ENCODE measurements at places on chromosomes 11 and 22.

GRCh38 chr22:42711281-42711731, 9.4 kb downstream of the A4GALT start:
- no peak for DNase-seq

DNA sequence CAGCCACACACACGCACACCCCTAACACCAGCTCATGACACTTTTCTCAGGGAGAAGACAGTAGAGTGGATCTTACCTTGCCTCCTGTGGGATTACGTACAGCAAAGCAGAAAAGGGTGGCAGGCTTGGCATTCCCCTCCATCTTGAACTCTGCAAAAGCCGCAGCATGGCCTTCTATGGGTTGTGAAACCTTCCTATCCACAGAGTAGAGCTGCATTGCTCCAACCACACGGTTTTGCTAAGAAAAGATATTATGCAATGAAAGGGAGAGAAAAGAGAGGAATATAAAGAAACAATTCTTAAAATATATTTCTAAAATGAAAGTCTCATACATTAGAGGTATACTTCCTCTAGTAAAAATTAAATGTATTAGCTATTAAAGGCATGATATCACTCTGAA, 48.8 kb downstream of the CLTCL1 start:
- no peak for DNase-seq

- DNase-seq = no peak
These were observed 60.6 kb downstream of the PLEKHA7 start for GRCh38 chr11:16953663-16954062.

GRCh38 chr11:85712953-85713352, 27.0 kb upstream of the CCDC89 start:
- no peak for DNase-seq

DNA sequence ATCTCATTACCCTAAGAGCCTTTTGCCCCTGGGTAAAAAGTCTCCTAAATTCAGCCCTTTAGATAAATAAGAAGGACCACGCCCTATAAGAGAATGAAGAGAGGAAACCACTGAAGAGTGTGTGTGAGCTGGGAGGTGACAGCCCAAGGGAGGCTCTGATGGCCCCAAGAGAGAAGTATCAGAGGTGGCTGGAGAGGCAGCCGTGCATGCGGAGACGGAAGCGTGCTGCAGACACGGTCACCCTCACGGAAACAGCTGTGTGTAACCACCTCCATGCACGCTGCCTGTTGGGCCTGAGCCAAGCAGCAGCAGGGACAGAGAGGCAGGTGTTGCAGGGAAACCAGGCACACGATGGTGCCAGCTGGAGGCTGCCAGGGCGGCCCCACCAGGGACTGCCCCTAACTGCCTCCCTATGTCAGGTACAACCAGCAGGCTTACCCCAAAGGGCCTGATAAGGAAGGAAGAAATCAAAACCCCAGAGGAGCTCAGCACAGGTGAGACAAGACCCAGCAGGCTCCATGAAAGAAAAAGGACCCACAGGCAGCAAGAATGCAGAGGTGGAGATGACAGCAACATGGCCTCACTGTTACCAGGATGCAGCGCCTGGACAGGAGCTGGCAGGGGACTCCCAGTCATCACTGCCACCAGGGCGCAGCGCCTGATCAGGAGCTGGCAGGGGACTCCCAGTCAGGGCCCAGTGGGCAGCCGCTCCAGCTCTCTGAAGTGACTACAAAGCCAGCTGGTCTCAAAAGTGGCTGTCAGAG, 7.8 kb downstream of the LARGE2 start:
- peak; percentile 68 for DNase-seq

GRCh38 chr11:81237139-81237538, 1496.5 kb downstream of the FAM181B start:
- no peak for DNase-seq

DNA sequence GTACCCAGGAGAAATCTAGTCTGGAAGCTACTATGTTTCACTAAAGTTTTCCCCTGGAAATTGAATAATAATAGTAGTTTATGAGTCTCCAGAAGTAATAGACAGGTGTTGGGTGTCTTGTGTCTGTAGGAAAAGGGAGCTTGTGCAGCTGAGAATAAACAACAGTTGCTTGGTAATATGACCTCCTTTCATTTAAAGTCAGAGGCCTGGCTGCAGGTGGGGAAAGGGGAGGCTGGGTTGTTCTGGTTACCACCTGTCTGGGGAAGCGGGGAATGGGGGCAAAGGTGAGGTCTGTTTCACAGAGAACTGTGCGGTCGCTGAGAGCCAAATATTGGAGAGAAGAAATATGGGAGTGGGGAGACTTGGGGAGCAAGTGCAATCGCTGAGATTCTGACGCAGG, 3.3 kb upstream of the GRAMD1B start:
- no peak for DNase-seq

GRCh38 chr11:8202516-8203413, 33.9 kb upstream of the RIC3 start:
- DNase-seq = no peak

GRCh38 chr22:31160328-31160978, 471 bp downstream of the RNF185 start:
- peak; percentile 46 for DNase-seq

DNA sequence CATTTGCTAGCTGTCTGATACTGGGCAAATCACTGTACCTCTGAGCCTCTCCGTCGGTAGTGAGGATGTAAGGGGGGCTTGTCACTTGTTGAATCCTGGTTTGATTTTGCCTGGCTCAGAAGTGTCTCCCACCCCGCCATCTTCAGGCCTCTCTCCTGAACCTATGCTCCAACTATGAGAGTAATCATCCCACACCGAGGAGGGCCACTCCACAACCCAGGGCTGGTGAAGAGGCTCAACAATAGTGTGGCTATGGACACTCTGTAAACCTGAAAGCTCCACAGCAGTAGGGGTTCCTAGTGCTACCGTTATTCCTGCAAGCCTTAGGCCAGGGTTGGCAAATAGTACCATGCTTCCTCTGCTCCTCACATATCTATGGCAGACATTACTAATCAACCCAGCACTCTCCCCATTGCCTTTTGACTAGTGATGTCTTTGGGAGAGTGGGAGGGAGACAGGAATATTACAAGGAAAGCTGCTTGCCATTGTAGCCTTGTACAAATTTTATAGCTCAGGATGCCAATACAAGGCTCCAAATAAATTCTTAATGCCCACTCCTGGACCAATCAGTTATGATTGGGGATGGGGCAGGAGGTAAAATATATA, 134.0 kb upstream of the TEAD1 start:
- no peak for DNase-seq

- DNase-seq = peak; percentile 90
These were observed 170.2 kb downstream of the BRD1 start for GRCh38 chr22:49657275-49657973.

DNA sequence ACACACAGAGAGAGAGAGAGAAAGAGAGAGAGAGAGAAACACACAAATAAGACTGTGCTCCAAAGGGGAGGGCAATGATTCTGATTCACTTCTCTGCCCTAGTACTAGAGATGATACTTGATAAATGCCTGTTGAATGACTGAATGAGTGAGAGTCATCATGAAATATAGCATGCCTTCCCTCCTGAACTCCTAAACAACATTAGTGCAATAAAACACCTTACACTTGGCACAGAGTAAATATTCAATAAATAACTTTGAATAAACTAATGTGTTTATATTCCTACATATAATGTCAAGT, 511.2 kb upstream of the RAG2 start:
- no peak for DNase-seq

GRCh38 chr22:32106930-32107329, 52.2 kb downstream of the C22orf42 start:
- DNase-seq = no peak

DNA sequence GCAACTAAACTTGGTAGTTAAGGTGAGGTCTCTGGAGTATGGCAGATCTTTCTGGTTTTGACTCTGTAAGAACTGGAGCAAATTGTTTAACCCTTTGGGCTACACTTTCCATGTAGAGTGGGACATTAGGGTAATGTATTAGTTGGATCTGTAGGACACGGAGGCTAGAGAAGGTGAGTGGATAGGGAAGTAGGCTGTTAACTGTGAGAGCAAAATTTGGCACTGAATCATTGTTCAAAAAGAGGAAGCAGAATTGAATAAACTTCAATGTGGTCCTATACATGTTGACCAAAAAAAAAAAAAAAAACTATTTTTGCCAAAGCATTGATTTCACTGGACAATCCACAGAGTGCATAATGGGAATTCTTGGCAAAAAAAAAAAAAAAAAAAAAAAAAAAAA, 370.2 kb upstream of the CHORDC1 start:
- DNase-seq = no peak

GRCh38 chr22:29080106-29080975, 7.5 kb downstream of the KREMEN1 start:
- DNase-seq = no peak

Measured in natural killer cell (primary cell).